ENCODE measurements at places on chromosomes 16 and 17. TPM values are rescaled to one million over a fixed set of nuclear protein-coding genes. Genes with fewer than 3 reads are reported as not detected.

PABPN1L gene
- total RNA-seq = not detected

TBC1D28 gene
- not detected for total RNA-seq

PRSS33 gene
- not detected for total RNA-seq

TGFB1I1 gene
- 46.3 TPM for total RNA-seq

AIPL1 gene
- 0.13 TPM for total RNA-seq

NTN1 gene
- total RNA-seq = 10.8 TPM

RAB37 gene
- 1.0 TPM for total RNA-seq

CYGB gene
- total RNA-seq = 10.7 TPM

TIMP2 gene
- 193 TPM for total RNA-seq

TPSD1 gene
- total RNA-seq = not detected

MYH3 gene
- 0.86 TPM for total RNA-seq

TLCD3B gene
- total RNA-seq = 0.11 TPM

STX1B gene
- 1.4 TPM for total RNA-seq

ASPA gene
- 0.26 TPM for total RNA-seq

ABCC3 gene
- 25.2 TPM for total RNA-seq

Data from articular chondrocyte of knee joint (primary cell).